CD4-positive, alpha-beta T cell treated with Interleukin-6 at 100 ng/mL for 8 hours (primary cell): ENCODE measurements at places on chromosomes 16 and 17.

DNA sequence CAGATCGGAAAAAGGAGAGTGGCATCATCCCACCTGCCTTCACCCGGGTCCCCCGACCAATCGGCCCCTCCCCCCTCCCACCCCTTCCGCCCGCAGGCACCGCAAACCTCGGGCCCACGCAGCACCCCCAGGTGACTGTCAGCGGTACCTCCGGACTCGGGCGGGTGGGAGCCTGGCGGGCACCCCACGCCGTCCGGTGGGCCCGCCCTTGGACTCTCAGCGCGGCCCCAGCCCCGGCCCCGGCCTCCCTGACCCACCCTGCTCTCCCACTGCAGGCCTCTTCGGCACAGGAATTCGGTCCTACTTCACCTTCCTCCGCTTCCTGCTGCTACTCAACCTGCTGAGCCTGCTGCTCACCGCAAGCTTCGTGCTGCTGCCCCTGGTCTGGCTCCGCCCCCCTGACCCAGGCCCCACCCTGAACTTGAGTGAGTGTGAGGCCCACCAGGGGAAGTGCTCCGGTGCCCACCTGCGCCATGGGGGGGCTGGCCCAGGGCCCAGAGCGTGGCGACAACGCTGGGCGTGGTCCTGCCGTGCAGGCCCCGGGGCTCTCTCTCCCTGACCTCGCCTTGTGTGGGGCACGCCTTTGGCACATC lies 1.6 kb downstream of the TMC8 start:
- peak; percentile 74 for DNase-seq

GRCh38 chr17:50954641-50955121 lies 88.5 kb upstream of the TOB1 start:
- DNase-seq, result no peak

GRCh38 chr16:31221357-31222160 lies 4.6 kb upstream of the PYDC1 start:
- no peak for DNase-seq

GRCh38 chr16:19283637-19284036 lies 1.9 kb upstream of the CLEC19A start:
- no peak for DNase-seq

- no peak for DNase-seq
Observed at GRCh38 chr16:23081675-23082119, 67.6 kb downstream of the USP31 start.

GRCh38 chr17:2386400-2387085 lies 14.3 kb downstream of the MNT start:
- no peak for DNase-seq

GRCh38 chr16:3187798-3188674 lies at the start of gene OR1F1:
OR1F1 (plus strand) TSS chr16:3188204.
- DNase-seq, result peak; percentile 20

DNA sequence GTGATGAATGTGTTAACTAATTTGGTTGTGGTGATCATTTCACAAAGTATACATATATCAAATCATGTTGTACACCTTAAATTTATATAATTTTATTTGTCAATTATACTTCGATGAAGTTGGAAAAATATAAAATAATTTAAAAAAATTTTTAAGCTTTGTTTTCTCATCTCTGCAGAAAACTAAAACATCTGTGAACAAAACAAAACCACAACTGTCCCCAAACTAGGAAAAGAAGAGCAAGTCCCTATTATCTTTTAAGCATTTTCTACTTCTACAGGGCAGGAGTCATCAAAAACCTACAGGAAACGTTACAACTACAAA lies 6.5 kb downstream of the HSDL1 start:
- no peak for DNase-seq

DNA sequence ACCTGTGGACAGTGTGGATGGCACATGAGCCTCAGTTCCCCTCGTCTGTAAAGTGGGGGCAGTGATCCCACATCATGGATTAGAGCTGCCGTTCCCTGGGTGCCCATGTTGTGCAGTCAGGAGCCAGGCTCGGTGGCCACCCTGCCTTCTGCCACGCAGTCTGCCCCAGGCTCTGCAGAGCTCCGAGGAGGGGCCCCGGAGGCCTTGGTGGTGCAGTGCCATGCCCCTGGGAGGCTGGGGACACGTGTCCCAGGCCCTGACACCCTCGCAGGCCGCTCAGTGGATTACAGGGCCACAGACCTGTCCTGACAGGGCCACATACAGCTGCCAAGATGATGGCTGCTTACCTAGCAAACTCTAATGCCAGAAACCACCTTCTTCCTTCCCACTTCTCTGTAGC lies 59.7 kb upstream of the ZNF469 start:
- DNase-seq, result no peak

- DNase-seq, result no peak
Observed at GRCh38 chr16:51698647-51699046, 547.6 kb upstream of the SALL1 start.

GRCh38 chr17:81885869-81886548 lies 5.4 kb downstream of the ALYREF start:
- DNase-seq, result no peak

DNA sequence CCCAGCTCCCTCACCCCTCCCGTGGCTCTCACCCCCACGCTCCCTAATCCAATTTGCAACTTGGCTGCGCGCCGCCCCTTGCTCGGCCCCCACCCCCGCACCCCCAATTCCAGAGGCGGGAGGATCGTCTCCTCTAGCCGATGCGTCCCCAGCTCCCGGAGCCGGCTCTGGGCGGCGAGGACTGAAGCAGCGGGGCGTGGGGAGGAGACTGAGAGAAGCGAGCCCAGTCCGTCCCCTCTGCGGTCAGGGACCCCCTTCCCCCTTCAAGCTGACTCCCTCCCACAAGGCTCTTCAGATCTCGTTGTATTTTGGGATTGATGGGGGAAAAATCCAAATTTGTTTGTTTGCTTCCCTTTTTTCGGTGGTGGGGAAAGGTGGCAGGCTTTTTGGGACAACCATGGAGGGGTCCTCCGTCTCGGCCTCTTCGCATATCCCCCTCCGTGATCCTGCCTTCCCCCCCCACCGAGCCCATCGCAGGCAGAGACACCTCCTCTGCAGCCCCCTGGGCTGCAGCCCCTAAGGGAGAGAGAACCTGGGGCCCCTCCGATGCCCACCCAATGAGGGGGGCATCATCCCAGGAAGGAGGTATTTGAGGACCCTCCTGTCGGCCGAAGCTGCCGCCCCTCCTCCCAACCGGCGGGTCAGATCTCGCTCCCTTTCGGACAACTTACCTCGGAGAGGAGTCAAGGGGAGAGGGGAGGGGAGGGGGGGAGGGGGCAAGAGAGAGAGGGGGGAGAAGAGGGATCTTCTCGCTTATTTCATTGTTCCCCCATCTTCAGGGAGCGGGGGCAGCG lies 466 bp downstream of the NEUROD2 start:
- DNase-seq, result no peak

DNA sequence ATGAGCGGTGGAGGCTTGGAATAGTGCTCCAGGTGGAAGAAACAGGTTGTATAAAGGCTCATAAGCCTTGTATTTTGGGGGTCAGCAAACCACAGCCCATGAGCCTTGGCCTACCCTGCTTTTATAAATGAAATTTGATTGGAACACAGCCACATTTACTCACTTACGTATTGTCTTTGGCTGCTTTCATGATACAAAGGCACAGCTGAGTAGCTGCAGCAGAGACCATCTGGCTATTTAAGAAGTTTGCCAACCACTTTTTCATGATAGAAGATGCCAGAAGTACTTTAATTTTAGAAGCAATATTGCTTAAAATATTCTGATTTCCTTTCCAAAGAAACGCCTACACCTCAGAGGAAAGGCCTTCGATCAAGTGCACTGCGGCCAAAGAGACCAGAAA lies 73.8 kb downstream of the C17orf58 start:
- DNase-seq, result no peak

- no peak for DNase-seq
Observed at GRCh38 chr17:46195939-46196716, 2.9 kb upstream of the KANSL1 start.
